Stimulated activated CD4-positive, alpha-beta T cell treated with anti-CD3 and anti-CD28 coated beads, TNF-alpha, amount 100 ng/mL, for 1 hour (primary cell): ENCODE measurements at places on chromosomes 2 and 18.

DNA sequence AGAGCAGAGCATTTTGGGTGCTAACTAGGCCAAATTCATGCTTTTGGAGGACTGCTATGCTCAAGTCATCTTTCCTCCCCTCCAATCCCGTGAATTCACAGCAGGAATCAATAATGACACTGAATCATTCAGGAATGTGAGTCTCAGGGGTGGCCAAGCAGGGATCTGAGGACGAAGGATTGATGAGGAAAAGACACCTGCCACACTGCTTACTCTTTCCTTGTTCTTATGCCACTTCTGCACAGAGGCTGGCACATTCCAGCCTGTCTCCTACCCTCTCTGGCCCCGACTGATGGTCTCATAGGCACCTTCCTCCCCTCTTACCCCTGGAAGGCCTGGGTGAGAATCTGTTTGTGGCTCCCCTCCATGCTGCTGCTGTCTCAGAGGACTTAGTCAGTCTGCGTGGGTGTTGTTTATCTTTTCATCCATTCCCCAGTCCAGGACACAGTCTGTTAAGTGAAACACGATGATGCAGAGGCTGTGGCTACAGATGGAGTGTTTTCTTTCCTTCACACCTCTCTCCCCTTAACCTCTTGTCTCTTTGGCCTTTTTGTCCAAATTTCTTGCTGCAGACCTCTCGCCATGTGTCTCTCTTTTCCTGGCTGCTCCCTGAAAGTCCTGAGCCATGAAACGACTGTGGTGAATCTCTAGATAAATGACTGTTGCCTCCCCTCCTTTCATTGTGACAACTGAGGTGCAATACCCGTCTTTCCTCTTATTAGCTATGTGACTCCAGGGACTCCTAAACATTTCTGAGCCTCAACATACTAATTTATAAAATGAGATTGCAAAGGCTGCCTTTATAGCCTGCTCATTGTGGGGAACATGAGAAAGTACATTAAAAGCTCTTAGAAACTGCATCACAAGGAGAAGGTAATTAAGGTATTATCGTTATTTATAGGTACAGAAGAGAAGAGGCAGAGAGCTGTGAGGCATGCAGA, 86.9 kb downstream of the RDH14 start:
- DNase-seq: no peak

DNA sequence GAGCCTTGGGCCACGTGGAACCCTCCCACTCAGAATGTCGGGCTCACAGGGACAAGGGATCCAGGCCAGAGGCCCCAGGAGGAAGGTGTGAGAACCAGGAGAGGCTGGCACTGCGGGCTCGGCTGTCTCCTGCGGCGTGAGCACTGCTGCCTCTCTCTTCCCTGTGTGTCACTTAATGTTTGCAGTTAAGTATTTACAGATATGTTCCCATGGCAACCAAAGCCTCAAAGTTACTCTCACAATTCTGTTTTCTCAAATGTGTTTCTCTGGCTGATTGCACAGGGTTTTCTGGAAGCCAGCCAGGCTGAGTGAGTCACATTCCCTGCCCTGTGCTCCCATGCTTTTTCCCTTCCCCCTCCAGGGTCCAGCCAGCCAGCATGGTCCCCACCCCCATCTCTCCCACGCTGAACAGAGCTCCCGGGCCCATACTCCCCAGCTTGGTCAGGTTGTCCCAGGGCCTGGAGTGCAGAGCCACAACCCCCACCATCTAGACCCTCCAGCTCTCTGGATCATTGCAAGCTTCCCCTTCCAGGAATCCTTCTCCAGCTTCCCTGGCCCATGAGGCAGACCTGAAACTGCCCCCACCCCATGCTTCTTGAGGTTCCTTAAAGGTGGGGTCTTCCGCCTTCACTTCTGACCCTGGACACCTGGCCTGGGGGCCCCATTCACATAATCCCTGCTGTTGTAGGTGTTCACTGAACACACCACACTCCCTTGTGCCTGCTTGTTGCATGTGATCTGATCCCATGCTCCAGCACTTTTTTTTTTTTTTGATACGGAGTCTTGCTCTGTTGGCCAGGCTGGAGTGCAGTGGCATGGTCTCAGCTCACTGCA, 265.9 kb downstream of the CELF4 start:
- DNase-seq: no peak

DNA sequence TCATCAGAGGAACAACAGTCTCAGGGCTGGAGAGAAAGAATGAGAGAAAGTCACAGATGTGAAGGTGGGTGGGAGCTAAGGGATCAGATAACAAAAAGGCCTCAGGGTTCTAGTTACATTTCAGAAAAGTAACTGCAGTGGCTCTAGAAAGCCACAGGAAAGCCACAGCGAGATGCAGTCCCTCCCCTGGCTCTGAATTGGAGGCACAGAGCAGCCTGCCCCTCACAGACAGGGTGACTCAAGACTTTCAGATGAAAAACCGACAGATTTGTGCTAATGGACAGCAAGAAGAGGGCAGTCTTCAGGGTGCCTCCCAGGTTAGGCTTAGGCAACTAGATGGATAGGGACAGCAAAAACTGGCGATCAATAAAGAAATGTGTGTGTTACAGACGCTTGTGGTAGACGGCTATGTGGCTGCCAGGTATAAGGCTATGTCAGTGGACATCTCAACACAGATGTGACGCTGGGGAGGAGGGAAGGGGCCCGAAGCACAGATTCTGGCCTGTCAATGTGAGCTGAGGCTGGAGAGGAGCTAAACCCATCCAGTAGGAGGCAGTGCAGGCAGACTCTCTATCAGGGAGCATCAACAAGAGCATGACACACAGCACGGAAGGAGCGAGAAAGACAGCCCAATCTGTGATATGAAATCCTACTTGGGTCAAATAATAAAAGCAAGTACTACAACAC, 26.2 kb downstream of the UNC50 start:
- peak; percentile 20 for DNase-seq

- DNase-seq: no peak
Measured at GRCh38 chr2:133026536-133027177, 356.7 kb upstream of the LYPD1 start.

- DNase-seq: no peak
Measured at GRCh38 chr2:70029814-70030409, 57.4 kb upstream of the PCBP1 start.

GRCh38 chr2:98869272-98869641, 66.8 kb downstream of the CRACDL start:
- DNase-seq: no peak

- DNase-seq: no peak
Measured at GRCh38 chr18:12034241-12035100, 53.2 kb downstream of the IMPA2 start.

DNA sequence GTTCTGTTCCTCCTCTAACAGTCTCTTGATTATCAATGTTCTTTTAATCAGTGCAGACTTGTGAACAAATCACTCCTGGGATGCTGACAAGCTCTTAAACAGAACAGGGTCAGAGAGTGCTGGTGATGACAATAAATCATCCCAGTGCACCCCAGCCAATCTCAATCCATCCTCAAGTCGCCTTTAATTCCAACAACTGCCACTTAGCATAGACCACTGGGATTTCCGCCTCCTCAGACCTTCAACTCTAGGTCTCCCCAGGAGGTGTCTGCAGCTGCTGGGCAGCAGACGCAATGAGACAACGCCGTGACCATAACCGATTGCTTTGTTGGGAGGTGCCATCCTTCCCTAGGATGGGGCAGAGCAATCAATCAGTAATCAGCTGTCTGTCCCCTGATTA, 184.2 kb upstream of the ACAA2 start:
- DNase-seq: no peak

GRCh38 chr2:9699139-9700108, 68.6 kb upstream of the YWHAQ start:
- DNase-seq: no peak

- DNase-seq: no peak
Measured at GRCh38 chr2:105765415-105766299, 20.9 kb downstream of the NCK2 start.

DNA sequence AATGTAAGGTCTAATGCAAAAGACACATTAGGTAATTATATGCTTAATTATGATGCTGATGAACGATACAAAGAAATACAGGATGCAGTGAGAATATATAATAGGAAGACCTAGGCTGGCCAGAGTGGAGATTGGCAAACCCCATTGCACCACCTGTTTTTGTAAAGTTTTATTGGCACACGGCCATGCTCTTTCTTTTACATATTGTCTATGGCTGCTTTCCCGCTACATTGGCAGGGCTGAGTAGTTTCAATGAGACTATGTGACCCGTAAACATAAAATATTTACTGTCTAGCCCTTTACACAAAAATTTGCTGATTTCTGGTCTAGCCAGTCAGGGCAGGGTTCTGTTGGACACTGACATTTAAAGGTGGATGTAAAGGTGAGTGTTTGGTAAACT, 5.4 kb downstream of the SEC11C start:
- DNase-seq: no peak

- no peak for DNase-seq
Measured at GRCh38 chr2:42054714-42055430, 7.1 kb downstream of the PKDCC start.

GRCh38 chr2:99861376-99861760, 281.0 kb downstream of the AFF3 start:
- DNase-seq: no peak

DNA sequence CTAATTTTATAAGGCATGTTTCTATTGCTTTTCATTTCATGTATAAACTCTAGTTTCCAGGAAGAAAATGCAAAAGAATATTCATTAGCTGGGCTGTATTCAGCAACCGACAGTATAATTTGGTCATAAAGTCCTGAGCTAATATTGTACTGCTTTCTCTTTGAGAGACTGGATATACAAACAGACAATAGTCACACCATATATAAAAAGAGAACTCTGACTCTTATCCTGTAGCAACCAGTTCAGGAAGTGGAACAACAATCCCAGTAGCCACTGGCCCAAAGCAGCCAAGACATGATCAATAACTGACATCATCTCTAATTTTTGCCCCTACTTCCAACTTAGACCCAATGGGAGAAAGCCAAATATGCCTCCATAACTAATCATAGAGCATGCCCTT, 160.8 kb downstream of the FSIP2 start:
- DNase-seq: no peak

- DNase-seq: no peak
Measured at GRCh38 chr2:23231865-23232264, 153.1 kb upstream of the KLHL29 start.

DNA sequence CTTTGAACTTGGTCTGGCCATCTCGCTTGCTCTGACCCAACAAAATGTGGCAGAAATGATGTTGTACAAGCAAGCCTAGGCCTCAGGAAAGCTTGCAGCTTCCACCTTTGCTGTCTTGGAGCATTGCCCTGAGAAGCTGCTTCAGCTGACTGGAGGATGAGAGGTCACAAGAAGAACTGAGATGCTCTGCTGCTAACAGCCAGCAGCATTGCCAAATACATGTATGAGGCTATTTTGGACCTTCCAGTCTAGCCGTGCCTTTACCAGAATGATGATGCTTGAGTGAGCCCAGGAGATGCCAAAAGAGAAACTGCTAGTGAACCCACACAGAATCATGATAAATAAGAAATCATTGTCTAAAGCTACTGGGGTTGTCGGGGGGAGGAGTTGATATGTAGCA, 13.2 kb upstream of the ITGAV start:
- DNase-seq: no peak

DNA sequence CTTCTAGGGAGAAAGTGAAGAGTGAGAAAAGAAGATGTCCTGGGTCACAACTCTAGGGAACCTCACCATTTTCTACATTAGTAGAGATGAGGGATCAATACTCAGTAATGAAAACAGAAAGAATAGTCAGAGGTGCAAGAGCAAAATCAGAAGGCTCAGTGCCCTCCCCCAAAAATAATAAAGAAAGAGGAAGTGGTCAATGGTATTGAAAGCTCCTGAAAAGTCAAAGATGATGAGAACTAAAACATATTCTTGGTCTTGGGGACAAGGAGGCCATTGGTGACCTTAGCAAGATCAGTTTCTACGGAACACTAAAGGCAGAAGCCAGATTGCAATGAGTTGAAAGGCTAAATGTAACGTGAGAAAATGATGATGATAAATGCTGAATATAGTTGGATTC, 24.5 kb upstream of the MYO1B start:
- DNase-seq: no peak

DNA sequence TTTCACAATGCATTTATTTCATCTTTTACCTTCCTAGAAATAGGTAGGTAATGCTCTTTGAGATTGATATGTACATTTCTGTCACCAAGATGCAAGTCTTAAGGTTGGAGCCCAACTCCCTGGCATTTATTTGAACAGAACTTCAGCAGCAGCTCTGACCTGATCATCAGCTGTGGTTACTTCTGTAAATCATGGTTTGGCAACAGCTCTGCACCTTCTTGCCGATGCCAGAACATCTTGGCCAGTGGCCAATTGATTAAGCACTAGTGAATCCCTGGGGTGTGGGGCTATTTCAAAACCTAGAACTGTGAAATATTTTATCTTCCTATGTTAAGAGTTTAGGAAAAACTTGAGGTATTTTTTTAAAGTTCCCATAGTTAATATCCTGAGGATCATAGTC, 124.8 kb upstream of the NYAP2 start:
- DNase-seq: no peak

- DNase-seq: no peak
Measured at GRCh38 chr2:216015722-216016464, 2.5 kb upstream of the MREG start.

DNA sequence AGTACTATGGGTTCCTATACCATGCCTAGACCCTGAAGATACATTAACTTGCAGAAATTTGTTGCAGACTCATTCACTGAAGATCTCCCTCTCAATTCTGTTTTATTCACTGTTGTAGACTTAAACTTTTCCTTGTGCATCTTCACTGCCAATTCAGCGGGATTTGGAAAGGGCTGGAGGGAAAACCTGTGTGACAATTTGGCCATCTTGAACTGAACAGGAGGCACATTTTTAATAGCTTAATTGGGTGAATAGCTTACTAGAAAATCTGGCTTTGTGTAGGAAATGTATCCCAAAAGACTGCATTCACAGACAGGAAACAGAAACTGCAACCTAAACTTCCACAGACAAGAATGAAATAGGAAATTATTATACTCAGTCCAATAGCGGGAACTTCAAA, 512.3 kb downstream of the XIRP2 start:
- no peak for DNase-seq

DNA sequence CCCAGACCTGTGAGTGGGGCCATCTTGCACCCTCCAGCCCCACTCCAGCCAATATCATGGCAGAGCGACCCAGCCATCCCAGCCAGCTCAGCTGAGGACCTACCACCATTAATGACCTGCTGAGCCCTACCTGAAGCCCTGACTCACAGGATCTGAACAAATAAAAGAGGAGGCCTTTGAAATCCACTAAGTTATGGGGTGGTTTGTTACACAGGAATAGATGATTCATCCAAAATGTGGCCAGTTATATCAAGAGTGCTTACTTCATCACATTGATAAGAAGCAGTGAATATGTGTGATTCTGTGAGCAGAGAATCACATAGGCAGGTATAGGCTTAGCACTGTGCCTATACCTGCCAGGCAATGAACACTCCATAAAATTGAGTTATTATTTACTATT, 34.7 kb upstream of the FAM124B start:
- DNase-seq: no peak

DNA sequence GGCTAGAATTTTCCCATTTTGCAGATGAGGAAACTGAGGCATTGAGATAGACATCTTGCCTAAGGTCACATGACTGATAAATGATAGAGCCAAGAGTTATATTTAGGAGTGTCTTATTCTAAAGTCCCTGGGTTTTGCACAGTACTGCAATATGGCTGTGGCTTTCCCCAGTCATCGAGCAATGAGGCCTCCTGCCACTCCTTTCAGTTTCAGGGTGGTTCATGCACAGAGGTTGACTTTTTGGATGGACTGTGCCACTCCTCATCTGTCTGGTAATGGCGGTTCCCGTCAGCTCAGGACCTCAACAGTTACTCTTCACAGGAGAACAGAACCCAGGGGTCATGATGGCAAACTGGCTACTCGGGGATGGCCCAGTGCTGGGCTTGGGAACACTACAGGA, 131.1 kb downstream of the ACKR3 start:
- DNase-seq: no peak
